ENCODE measurements at places on chromosomes 5 and 9.

DNA sequence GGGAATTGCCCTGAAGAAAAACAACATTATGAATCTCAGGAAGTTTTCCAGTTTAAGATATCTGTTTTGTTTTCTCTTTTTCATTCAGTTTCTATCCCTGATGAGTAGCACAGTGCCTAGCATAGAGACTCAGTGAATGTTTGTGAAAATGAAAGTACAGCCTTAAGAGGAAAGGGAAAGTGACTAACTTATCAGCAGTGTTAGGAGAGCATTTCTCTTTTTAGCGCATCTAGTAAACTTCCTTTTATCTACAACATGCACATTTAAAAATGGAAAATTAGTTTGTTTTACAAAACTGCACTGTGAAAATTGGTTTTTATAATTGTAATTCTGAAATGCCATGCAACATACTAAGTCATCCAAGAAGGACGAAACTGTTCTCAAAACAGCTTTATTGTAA, 110.8 kb downstream of the SMARCA2 start:
- no peak for DNase-seq

DNA sequence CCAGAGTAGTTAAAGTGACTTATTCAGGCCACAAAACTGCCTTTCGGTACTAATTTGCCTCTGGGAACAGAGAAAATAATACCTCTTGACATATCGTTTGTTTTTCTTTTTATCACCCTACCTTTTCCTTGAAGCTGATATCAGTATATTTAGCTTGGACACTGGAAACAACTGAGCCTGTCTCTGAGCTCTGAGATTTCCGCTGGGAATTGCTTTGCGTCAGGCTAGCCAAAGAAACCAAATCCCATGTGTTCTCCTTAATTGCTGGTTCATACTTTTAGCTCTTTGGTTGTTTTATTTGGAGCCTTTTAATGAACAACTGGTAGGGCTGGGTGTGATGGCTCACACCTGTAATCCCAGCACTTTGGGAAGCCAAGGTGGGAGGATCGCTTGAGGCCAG, 30.3 kb upstream of the SNAPC3 start:
- DNase-seq: no peak

DNA sequence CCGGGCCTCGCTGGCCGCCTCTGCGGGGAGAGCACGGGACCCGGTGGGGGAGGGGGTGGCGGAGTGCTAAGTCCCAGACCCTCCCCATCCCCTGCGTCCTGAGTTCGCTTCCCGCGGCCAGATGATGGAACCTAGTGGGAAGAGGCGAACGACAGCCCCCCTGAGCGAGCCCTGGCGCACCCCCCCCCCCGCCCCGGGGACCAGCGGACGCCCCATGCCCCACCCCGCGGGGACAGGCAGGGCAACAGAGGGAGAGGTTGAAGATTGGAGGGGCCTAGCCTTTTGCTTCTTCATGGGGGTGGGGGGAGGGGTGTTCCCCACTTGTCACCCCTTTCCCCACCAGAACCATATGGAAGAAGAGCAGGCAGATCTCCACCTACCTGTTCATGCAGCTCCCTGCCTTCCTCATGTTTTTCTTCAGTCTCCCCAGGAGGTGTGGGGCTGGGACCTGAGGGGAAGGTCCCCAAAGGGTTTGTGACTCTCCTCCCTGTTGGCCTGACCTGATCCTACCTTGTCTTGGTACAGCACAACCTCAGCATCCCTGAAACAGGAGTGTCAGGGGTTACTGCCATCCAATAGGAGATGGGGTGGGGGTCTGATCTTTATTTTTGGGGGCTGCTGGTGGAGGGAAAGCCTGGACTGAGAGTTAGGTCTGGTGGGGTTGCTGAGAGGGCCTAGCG, 485 bp downstream of the FAM53C start:
- DNase-seq: no peak

DNA sequence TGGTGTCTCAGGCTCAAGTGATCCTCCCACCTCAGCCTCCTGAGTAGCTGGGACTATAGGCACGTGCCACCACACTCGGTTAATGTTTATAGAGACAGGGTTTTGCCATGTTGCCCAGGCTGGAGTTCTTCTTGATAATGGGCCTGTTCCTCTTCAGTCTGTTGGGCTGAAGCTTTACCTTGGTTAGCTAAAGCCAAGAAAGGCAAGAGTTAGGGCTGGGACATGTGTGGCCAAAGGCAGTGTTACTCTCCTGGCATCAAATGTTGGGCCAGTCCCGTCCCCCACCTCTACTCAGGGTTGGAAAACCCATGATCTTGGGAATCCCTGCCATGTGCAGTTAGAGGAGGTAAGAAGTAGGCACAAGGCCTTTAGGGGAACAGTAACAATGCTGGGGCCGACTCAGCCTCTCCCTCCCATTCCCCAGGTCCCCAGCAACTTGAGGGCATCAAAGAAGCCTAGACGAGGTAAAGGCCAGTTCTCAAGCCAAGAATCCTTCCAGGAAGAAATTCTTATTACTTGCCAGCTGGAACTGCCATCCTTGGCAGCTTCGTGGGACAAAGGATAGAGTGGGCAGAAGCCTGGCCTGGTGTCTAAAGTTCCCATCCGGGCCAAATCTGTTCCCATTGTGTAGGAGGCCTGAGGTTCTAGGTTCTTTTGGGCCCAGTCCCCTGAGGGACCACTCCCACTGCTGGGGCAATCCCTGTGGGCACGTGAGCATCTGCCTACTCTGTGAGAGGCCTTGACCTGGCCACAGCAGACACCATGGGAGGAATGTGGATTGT, 4.5 kb downstream of the EGR1 start:
- no peak for DNase-seq

GRCh38 chr9:134408389-134408788, 82.1 kb downstream of the RXRA start:
- DNase-seq: no peak

GRCh38 chr5:175418251-175418650, 25.7 kb downstream of the DRD1 start:
- no peak for DNase-seq

DNA sequence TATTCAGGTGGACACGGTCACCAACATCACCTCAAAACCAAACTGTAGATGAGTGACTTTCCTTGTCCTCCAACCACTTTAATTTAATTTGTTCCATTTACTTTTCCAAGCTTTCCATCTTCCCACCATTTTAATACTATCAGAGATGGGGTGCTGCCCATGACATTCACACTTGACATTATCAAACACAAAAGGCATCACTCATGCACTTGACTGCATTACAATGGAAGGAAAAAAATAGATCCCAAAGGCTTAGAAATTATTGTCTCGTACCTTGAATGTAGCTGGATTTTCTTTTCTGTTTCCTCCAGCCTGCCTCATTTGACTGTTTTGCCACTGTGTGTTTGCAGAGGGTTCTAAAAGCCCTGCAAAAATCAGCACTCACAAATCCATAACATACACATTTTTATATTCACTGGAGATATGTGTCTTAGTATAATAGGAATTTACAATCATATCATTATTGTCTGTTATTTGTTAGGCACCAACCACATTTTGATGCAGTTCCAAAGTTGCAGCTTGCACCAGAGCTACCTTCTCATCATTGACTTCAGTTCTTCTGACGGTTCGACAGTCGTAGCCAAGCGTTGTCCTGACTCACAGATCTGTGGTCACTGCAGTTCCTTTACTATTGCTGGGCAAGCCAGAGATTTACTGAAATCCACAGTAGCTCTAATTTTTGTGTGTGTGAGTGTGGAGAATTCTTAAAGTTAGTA, 712.3 kb upstream of the WWC1 start:
- no peak for DNase-seq

DNA sequence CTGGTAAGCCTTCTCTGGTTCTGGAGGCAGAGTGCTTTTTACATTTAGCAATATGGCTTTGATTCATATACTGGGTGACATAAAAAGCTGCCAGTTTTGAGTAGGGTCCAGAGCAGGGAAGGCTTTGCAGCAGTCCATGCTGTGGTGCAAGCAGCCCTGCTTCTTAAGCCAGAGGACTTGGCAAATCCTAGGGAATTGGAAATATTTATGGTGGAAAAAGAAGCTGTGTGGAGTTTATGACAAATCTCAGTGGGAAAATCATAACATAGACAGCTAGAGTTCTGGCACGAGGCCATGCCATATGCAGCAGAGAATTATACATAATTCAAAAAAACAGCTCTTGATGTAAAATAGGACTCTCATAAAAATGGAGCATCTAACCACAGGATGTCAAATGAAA, 536.4 kb downstream of the RASEF start:
- DNase-seq: no peak

- DNase-seq: no peak
Observed at GRCh38 chr5:8647111-8647510, 778.2 kb downstream of the MTRR start.

DNA sequence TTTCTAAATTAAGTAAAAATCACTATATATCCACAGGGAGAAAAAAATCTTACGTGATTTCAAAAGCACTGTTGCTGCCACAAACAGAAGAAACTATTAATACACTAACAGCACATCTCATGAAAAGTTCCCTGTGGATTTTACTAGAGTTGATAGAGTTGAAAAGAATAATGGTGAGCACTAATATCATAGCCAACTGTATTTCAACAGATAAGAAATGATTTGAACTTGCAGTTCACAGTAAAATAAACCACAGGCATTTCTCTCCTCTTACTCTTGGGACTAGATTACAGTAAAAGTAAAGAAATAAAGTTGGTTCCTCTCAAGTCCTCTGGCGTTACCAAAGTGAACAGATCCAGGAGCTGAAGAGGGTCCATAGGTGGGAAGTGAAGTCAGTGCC, 27.9 kb downstream of the AGTPBP1 start:
- no peak for DNase-seq

DNA sequence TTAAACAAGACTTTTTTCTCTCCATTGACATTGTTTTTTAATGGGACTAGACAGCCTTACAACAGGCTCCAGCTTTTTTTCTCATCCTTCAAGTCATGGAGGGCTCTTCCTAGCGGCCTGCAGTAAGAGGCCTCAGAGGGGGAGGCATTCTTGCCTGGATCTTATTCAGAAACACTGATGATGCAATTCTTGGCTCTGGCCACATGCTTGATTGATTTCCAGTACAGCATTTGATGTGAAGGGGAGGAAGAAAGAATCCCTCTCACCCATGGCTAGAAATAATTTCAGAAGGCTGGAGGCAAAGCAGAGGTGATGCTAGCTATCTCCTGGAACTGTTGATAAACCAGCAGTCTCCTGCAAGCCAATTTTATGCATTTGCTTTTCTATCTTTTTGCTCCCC, 324.8 kb downstream of the PRELID2 start:
- DNase-seq: no peak

- DNase-seq: no peak
Observed at GRCh38 chr5:167511276-167511675, 780.2 kb upstream of the WWC1 start.

GRCh38 chr9:130765137-130766020, 69.7 kb upstream of the ABL1 start:
- no peak for DNase-seq

DNA sequence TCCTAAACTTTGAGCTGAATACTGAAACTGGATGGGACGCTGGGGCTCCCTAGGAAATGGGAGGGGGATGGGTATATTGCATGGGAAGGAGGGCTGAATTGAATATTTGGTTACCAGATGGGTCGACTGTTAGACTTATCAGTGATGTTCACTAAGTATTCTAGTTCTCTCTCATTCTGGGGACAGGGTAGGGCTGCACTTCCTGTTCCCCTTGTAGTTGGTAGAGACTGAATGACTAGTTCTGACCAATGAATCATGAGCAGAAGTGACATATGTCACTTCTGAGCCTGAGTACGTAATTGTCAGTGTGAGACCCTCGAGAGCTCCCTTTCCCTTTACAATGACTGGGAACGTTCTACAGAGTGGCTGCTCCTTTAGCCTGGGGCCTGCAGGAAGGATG, 55.5 kb upstream of the DMRT1 start:
- DNase-seq: no peak

DNA sequence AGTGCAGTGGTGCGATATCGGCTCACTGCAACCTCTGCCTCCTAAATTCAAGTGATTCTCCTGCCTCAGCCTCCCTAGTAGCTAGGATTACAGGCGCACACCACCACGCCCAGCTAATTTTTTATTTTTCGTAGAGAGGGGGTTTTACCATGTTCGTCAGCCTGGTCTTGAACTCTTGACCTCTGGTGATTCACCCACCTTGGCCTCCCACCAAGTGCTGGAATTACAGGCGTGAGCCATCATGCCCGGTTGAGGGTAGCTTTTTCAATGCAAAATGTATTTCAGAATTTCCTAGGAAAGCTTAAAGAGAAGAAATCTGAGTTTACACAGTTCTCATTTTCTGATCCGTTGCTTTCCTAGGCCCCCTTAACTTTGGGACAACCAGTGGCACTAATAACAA, 15.7 kb downstream of the BDP1 start:
- no peak for DNase-seq

DNA sequence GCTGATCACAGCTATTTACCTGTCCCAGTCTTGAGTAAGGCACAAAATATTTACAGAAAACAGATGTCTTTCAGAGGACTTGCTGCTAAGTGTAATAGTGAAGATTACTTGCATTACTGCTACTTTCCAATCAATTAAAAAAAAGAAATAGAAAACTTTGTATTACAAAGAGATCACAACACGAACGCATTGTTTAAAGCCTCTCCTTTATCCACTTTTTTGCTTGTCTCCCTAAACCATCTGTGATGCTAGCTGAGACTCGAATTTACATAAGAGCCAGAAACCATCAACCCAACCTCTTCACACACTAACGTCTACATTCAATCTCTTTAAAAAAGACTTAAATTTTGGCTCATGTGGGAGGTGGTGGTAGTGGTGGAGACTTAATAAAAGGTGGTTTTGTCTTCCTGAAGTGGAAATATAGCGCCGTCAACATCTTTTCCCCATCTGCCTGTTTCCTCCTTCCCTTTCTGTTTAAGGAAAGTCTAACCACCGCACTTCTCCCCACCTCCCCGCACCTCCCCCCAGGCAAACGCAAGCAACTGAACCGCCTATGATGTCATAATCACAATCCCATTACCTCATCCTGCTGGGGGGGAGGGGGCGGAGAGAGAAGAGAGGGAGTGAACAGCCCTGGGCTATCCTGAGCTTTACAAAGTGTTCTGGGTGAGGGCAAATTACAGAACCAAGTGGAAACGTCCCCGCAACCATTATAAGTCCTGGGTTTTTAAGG, 948 bp upstream of the FAM53C start:
- no peak for DNase-seq

DNA sequence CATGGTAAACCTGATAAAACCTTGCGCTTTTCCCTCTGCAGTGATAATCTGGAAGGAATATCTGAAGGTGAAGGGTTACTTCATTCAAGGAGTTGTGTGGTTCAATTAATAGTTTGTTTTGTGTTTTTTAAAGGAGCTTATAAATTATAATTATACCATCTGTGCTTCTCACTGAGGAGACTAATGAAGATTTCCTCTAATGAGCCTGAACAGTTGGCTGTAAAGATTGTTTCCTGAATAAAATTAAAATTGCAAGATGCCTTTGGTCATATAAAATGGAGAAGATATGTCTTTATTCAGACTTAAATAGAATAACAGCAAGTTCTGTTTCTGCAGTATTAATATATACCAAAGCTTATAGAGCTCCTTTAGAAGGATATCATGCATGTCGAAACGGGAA, 59.9 kb downstream of the GAPVD1 start:
- DNase-seq: no peak
